Fibroblast of skin of back (primary cell): ENCODE measurements at places on chromosomes 2 and 18.
A peak's percentile ranks its signal among the peaks of the same experiment; 100 is the strongest.

GRCh38 chr18:7896161-7896560 is 329.0 kb downstream of the PTPRM start:
- DNase-seq: no peak

DNA sequence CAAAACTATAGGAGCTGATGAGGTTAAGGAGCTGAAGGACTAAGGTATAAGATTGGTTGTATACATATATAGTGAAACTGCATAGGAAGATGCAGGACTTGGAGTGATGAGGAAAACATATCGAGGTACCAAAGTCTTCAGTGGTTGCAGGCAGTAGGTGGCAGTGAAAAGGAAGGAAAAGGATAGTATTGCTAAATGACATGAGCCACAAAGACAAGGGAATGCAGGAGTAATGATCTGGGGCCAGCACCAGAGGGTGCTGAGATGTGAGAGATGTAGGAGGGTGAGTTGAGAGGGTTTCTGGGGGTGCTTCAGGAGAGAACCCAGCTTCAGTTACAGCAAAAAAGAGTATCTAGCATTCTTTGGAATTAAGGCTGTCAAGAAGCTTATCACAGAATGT is 172.2 kb upstream of the MYO3B start:
- no peak for DNase-seq

DNA sequence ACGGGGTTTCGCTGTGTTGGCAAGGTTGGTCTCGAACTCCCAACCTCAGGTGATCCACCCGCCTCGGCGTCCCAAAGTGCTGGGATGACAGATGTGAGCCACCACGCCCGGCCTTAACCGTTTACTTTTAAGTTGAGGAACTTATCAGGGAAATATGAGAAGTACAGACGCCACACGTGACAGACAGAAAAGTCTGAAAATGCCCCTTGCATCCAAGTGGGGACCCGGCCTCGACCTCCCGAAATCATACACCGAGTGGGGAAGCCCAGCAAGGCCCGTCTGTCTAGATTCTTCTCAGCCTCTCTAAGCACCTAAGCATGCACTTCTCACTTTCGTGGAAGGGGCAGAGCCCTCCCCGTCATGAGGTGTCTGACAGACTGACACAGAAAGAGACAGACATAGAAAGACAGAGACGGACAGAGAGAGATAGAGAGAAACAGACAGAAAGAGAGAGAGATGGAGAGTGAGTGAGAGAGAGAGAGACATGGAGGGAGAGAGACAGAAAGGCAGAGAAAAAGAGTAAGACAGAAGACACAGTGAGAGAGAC is 107.3 kb upstream of the ANKRD30BL start:
- no peak for DNase-seq

DNA sequence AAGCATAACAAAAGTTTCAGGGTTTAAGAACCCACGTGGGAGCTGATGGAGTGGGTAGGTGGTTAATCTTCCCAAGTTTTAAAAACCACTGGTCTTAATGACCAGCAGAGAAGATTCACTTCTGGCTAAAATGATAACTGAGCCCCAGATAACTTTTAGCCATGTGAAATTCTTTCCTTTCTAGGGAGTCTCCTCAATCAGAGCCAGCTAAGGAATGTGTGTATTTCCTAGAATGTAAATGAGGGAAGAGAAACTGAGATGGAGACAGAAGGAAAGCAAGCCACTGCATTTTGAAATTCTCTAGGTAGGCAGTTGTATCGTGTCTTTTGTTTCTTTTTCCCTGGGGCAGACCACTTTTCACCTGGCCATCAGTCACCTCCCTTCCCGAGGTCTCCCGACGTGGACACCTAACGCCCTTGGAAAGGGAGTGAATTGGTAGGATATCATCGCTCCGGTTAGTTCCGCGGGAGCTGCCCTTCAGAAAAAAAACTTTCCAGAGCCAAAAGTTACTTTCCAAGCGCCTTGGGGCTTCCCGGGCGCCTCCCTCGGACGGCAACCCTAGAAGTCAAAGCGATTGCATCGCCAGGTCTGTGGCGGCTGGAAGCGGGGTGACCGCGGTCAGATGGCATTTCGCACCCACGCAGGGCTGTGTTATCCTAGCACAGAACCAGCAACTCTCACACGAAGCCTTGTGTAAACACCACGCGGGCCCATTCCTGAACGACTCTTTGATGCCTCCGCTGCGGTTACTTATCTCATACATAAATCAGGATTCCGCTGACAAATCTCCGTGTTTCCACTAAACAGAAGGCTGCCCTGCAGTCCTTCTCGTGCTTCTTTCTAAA is 1.3 kb downstream of the COLEC12 start:
- DNase-seq: peak; percentile 86

DNA sequence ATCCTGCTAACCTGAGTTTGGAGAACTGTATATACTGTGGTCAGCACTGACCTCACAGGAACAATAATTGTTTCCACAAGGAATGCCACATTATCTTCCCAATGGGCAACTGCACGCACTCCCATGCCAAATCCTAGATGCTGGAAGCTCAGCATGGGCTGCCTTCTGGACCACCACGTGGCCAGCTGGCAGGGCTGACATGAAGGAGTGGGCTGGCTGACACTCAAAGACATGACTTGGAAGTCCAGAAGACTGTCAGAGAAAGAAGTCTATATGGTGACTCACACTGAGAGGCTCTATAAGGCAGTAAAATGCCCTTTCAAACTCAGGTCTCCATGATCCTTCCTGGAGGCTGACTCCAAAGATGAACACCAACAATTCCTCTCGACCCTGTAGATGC is 98.4 kb upstream of the RNF152 start:
- peak; percentile 70 for DNase-seq

GRCh38 chr2:132473174-132473883 is 56.7 kb downstream of the GPR39 start:
- no peak for DNase-seq

DNA sequence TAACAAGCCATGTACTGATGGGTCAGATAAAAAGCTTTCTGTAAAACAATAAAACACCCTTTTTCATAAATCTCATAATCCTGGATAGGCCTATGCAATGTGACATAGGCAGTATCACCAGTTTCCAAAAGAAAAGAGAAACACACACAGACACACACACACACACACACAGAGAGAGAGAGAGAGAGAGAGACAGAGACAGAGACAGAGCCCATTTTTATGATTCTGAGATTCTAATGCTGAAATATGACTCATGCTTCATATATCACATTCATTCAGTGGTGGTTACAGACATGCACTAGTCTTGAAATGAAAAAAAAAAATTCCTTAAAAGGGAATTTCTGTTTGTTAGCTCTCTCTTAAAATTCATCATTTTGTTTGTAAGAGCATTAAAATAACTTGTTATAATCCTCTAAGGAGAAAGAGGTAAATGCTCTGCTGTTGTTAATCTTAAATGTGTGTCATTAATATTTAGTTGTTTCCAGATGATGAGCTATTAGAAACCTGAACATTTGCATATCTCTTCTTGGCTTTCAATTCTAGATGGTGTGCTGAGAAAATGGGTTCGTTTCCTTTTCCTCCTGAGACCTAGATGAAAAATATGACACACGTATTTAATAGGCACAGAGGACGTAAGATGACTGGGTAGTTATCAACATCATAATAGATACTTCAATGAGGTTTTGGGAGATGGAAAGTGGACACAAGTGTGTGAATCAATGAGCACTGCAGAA is 1598.7 kb upstream of the ACVR2A start:
- DNase-seq: peak; percentile 92

DNA sequence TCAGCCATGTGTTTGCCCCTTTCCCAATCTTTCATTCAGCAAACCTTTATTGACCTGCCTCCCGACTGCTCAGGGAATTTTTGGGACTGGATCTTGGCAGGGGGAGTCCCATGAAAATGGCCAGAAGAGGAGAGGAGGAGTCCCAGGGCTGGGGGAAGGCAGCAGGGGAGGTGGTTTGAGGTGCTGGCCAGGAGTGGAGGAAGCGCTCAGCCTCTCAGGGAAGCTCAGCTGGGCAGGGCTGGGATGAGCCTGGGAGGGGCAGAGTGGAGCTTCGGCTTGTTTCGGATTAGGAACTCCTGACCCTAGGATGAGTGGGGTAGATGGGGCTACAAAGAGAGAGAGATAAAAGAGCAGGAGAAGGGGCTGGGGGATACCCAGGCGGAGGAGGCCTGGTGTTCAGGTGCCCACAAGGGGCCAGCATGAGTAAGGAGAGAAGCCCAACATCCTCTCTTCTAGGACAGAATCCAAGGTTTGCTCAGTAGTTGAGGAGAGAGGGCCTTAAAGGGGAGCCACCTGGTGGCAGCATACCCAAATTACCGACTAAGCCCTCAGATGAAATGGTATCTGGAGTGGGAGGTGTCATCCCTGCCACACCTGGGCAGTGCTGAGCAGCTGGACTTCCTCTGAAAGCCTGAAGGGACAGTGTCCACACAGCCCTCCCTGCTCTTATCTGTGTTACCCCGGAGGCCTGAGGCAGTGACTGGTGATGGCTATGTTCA is 91.1 kb downstream of the INHBB start:
- DNase-seq: peak; percentile 30
